ENCODE measurements at places on chromosomes 6 and 20.

GRCh38 chr6:27238010-27238983 lies 9.2 kb upstream of the PRSS16 start:
- DNase-seq = no peak

GRCh38 chr6:56843476-56844349 lies 111.2 kb upstream of the BEND6 start:
- no peak for DNase-seq

DNA sequence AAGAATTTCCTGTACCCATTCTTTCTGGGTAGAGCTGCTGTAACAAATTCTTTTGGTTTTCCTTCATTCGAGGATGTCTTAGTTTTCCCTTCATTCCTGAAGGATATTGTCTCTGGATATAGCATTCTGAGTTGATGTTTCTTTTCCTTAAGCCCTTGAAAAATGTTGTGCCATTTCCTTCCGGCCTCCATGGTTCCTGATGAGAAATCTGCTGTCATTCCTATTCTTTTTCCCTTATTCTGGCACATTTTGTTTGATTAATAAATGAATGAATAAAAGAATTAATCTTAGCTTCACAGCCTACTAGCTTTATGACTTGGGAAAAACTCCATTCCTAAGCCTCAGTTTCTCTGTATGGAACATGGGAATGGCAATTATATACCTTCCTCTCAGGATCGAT lies 173.1 kb downstream of the EYA2 start:
- DNase-seq = no peak

DNA sequence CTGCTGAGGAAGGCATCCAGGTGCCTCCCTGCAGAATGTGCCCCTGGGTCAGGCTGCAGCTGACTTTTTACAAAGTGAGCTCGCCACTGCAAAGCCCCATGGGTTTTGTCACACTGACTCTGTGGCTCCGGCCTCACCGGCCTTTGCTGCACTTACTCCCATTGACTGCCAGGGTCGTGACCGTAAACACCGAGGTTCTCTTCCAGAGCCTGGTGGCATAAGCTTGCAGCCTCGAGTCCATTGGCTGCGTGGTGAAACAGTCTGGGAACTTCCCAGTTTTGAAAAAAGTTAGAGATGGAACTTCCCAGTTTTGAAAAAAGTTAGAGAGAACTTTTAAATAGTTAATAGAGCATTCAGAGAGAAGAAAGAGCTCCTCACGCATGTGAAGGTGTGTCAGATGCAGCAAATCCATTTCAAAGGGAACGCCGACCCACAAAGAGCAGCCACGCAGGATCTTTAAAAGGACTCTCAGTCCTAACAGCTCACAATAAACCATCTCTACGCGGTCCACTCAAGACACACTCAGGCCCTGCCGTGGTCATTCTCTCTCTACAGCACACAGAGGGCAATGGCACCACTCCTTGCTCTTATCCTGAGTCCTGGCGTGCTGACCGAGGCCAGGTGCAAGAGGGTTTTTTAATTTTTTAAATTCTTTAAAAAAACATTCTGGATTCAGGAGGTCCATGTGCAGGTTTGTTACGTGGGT lies 12.8 kb downstream of the RAMACL start:
- no peak for DNase-seq

- no peak for DNase-seq
These were observed 70.2 kb upstream of the SLC4A11 start for GRCh38 chr20:3309226-3309625.

DNA sequence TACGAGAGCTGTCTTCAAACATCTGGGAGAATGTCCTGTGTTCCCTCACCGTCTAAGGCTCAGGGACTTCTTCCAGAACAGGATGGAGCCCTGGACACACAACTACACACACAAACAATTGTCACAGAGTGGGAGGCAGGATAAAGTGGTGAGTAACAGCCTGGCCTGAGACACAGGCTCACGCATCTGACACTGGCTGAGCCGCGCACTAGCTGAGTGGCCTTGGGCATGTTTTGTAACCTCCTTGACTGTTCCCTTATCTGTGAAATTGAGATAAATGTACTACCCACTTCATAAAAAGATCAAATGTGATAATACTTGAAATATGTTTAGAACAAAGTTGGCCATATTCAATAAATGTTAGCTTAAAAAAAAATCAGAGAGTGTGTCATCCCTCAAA lies 132.4 kb upstream of the ARMC2 start:
- no peak for DNase-seq

- no peak for DNase-seq
These were observed 55.7 kb upstream of the BHLHE23 start for GRCh38 chr20:63062188-63063140.

- DNase-seq = no peak
These were observed 9.0 kb upstream of the TSHZ2 start for GRCh38 chr20:52963131-52963530.

DNA sequence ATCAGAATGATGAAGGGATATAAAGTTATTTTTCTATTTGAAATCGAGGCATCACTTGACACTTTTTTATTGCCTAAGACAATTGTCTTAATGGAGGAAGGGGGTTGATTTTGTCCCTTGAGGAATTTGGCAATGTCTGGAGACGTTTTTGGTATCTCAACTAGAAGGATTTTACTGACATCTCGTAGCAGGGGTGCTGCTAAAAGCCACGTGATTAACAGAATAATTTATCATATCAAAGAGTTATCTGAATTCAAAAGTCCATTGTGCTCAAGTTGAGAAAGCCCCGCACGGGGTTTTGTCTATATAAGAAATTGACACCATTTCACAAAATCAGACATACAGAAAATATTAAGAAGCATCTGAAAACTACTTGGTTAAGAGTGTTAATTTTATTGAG lies 1.5 kb upstream of the TAAR6 start:
- DNase-seq = no peak

GRCh38 chr20:41505184-41505583 lies 113.0 kb downstream of the CHD6 start:
- no peak for DNase-seq

DNA sequence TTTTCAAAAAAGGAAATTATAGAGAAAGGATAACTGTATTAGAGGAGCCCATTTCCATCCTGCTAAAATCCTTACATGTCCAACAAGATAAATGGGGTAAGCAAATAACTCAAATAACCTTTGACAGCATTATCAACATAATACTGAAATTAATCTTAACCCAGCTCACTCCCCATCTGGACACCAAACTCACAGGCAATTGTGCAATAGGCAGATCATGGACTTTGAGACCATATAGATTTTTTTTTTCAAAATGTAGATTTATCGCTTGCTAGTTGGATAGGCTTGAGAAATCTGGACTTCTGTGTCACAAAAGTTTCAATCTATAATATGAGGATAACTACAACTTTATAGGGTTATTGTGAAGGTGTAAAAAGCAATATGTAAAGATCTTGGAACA lies 134.4 kb upstream of the ASCC3 start:
- no peak for DNase-seq

DNA sequence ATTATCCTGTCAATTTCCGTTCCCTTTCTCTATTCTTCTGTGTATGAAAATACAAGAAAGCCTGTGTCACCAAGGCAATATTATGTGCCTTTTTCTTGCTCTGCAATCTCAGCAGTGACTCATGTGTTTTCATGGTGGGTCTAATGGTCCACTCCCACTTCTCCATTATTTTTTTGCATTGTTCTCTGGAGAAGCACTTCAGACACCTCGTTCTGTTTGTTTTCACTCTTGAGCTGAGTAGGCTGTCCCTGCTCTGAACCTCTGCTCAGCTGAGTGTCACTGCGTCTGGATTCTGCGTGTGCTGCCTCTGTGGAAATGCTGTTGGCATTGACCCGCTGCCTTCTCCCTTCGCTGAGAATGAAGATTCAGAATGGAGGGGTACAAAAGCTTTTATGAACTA lies 230.6 kb downstream of the TMEM242 start:
- no peak for DNase-seq

- DNase-seq = no peak
These were observed 35.1 kb downstream of the TIAM2 start for GRCh38 chr6:155030148-155030720.

GRCh38 chr20:54337144-54337543 lies 129.3 kb downstream of the PFDN4 start:
- no peak for DNase-seq

DNA sequence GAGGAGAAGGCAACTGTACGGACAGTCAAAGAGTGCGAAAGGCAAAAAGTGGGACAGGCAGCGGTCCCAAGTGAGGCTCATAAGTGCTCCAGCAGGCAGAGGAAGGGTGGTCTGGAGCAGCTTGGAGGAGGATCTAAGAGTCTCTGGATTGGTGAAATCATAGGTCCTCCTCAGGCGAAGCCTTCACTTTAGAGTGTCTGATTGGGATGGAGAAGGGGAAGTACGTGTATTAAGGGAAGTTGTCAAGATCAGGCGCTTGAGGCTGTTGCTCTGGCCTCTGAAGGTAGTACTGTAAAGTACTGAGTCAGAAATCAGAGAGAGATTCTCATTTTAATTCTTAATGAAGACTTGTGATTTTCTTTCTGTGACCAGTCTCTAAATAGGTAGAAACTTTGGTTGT lies 185.6 kb downstream of the KIF16B start:
- no peak for DNase-seq

- no peak for DNase-seq
These were observed 995 bp downstream of the STK4 start for GRCh38 chr20:44967207-44967807.

DNA sequence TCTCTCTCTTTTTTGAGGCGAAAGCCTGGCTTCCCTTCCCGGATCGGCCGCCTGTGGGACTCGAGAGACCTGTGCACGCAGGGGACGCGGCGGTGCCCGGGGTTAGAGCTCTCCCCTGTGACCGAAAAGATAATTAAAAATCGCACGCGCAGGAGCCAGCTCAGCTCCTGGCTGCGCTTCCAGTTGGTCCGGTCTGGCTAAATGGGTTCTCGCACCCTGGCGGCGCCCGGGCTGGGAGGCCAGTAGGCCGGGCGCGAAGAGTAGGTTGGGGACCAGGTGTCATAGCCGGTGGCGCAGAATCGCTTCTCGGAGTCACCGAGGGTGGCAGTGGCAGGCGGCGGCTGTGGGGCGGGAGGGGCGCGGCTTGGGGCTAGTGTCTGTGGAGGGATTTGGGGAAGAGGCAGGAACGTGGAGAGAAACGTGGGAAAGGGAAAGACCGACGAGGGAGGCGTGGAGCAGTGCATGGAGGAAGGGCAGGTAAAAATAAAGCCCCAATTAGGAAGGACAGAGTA lies 41.9 kb upstream of the SUPT3H start:
- peak; percentile 47 for DNase-seq

DNA sequence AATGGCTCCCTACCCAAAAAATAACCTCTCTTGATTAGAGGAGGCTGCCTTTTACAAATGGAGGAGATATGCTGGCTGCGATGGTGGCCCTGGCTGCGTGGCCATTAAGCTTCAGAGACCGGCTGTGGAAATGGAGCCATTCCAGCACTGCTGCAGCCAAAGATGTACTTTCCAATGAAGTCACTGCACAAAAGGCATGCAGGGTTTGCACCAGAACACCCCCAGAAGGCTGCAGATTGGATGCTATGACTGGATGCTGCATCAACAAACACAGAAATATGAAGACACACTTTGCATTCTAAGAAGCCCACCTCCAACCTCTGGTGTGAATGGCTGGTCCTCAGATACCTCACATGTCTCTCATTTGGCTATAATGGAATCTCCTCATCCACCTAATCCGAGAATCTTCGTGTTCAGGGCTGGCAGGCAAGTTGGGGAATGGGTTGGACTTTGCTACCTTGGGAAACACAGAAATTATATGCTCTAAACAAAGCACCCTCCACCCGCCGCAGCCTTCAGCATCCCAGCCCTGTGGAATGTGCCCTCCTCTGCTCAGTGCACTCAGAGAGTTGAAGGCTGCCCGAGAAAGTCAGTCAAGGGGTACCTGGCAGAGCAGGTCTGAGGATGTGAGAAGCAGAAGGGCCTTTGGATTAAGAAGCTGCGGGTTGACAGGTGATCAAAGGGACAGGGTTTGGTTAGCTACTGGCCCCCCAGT lies 35.3 kb downstream of the APCDD1L start:
- DNase-seq = no peak

- DNase-seq = no peak
These were observed 23.2 kb downstream of the GATA5 start for GRCh38 chr20:62452475-62453095.

- no peak for DNase-seq
These were observed 405 bp upstream of the RNF182 start for GRCh38 chr6:13924146-13924948.

GRCh38 chr20:58374906-58375758 lies 13.9 kb upstream of the VAPB start:
- DNase-seq = no peak

DNA sequence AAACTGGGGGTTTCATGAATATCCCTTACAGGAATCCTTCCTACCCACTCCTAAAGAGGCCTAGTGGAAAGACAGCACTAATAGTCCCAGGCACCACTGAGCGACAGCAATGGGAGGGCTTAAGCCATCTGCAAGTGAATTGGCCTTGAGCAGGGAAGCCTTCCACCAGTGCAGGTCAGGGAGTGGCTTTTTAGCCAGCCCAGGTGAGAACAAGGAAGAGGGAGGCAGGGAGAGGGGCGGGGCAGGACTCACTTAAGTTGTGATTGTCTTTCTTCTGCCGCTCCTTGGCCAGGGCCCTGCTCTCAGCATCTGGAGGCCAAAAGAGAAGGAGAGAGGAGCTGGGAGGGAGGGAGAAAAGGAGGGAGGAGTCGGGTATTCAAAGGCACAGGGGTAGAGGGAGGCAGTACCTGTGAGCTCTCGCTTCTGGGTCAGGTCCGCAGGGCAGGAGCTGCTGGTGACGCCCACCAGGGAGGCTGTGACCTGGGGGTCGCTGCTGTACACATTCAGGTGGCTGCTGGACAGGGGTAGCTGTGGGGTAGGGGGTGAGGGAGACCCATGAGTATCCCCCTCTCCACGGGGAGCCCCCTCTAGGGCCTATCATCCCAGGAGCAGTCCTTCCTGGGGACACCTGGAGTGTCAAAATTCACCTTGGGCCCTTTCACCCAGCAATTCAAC lies 47.8 kb downstream of the TFEB start:
- DNase-seq = no peak

- DNase-seq = no peak
These were observed 3.5 kb upstream of the COL20A1 start for GRCh38 chr20:63289311-63290135.

DNA sequence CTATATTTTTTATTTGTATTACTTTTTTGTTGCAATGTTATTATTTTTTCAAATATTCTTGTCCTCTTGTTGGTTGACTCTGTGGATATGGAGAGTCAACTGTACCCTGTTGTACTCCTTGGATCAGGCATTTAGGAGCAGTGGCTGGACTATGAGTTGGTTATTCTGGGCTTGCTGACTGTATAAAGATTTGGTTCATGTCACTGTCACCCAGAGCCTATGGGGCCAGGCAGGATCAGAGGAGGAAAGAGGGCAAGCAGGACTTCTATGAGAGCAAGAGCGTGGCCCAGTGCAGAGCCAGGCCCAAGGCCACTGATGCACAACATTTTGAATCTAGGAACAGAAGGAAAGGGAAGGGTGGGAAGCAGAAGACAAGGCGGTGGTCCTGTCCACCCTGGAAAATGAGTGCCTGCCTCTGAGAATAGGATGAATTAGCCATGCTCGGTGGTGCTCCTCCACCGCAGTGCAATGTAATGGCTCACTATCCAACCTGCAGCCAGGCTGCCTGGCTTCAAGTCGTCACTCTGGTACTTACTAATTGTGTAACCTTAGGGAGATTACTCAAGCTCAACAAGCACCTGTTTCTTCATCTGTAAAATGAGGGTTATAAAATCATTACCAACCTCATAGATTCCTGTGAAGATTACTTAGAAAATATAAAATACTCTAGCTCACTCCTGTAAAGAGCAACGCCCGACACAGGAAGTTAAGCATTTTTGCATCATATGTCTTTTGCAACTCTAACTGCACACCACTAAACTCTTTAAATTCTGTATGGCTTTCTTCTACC lies 192.1 kb downstream of the KCNQ5 start:
- no peak for DNase-seq

- DNase-seq = no peak
These were observed 20.5 kb upstream of the SIM1 start for GRCh38 chr6:100485268-100485667.

Measured in activated CD8-positive, alpha-beta memory T cell treated with anti-CD3 and anti-CD28 coated beads for 1 hour (primary cell).